ENCODE measurements at places on chromosomes 16 and 17.
A peak's percentile ranks its signal among the peaks of the same experiment; 100 is the strongest.

DNA sequence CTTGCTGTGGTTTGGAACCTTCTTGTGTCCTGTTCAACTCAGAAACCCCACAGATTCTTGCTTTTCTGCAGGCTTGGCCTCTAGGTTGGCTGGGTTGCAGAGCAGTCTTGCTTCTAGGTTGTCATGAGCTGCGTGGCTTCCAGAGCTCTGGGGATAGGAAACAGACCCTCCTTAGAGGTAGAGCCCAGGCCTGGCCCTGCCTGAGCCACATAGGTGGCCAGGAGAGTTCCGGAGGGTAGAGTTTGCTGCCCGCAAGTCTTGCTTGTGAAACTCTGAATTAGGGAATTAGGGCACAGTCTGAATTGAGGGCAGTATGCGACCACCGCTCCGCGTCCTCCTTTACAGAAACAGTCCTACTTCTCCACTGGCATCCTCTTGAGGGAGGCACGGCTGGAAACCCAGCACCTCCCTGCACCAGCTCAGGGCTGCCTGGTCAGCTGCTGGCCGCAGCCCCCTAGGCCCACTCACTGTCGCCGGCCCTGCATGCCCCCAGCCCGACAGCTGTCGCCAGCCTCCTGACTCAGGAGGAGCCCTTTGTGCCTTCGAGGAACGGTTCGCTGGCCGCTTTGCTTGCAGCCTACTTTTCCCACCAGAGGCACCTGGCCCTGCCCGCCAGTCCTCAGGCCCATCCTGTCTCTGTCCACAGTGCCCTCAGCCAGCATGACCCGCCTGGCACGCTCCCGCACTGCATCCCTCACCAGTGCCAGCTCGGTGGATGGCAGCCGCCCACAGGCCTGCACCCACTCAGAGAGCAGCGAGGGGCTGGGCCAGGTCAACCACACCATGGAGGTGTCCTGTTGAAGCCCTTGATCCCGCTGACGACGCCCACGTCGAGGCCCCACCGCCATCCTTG is 4.3 kb upstream of the SETD6 start:
- DNase-seq = no peak

- DNase-seq = no peak
These were observed 356.3 kb upstream of the TNRC6C start for GRCh38 chr17:77602062-77602746.

- DNase-seq = peak; percentile 49
These were observed 722 bp upstream of the TIMP2 start for GRCh38 chr17:78925662-78926555.

DNA sequence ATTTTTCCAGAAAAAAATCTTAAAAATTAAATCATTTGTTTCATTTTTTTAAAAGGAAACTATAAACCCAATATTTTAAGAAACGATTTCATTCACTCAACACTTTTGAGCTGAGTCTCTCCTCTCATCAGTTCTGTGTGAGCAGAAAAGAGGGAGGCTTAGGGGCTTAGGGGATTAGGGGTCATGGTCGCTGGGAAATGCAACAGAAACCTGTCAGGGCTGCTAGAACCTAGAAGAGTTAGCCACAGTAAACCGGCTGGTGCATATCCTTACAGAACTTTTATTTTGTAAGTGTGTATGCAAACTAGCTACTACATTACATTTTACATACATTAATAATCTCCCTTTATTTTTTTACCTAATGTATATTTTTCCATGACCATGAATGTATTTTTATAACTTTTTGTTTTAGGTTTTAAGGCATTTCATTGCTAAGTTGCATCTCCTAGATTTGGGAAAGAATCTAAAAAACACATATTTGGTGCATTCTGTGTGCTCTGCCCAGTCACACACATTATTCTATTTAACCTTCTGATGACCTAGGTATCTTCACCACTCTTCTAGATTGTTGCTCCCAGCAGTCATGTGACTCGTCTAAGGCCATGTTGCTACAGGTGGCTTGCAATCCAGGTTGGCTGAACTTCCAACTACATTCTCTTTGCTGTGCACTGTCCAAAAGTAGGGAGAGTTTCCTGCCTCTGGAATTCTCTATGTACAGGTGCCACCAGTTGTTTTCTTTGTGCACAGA is 24.4 kb downstream of the TBC1D3B start:
- no peak for DNase-seq

- no peak for DNase-seq
These were observed 20.3 kb downstream of the NF1 start for GRCh38 chr17:31114956-31115555.

DNA sequence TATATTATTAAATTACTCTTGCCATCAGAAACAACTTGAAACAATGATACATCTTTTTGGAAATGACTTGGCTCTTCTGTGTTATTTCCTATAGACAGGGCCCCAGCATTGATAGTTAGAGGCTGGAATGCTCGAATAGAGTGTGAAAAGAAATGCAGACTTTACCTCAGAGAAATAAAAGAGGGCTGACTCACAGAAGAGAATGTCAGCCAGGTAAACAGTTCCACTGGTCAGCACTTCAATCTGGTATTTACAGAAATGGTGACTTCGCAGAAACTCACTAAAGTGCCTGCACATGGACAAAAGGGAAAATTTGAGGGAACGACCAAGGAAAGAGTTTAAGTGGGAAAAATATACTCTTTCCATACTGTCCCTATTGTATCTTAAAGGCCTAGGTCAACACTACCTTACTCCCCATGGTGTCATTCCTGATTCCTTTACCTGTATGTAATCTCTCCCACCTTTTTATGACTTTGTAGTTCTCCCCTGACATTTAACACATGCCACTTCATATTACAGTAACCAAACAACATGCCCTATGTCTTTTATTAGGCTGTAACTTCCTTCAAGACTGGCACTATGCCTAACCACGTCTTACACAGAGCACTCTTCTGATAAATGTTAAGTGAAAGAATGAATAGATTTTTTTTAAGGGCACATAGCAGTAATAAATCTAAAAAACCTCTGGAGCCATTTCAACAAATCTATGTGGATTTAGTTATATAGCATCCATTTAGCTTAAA is 36.7 kb downstream of the AKAP10 start:
- no peak for DNase-seq

DNA sequence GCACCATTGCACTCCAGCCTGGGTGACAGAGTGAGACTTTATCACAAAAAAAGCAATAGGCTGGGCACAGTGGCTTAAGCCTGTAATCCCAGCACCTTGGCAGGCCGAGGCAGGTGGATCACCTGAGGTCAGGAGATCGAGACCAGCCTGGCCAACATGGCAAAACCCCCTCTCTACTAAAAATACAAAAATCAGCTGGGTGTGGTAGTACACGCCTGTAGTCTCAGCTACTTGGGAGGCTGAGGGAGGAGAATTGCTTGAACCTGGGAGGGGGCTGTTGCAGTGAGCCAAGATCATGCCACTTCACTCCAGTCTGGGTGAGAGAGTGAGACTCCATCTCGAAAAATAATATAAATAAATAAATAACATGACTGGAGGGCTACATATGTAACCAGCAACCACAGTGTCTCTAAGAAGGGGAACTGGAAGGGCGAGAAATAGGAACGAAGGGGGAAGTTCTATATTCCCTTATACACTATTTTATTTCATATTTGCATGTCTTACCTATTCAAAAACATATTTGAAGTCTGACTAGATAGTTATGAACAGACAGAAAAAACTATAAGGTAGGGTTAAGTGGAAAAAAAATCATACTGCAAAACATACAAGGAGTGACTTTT is 25.9 kb downstream of the MYH11 start:
- DNase-seq = no peak

DNA sequence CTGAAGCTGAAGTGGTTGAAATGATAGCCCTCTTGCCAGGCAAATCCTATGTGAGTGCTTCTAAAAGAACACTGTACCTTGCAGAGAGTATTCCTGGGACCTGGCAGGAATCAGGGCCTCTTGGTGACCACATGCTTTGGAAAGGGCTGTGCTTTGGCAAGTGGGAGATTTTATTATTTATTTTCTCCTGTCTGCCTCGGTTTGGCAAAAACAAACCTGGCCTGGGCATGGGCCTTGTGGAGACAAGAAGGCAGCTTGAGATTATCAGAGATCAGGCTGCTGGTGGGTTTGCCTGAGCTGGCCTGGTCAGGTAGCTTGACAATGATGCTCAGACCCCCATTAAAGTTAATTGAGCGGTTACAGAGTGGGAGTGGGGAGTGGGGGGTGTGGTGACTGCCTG is 24.6 kb downstream of the ABCC1 start:
- no peak for DNase-seq

DNA sequence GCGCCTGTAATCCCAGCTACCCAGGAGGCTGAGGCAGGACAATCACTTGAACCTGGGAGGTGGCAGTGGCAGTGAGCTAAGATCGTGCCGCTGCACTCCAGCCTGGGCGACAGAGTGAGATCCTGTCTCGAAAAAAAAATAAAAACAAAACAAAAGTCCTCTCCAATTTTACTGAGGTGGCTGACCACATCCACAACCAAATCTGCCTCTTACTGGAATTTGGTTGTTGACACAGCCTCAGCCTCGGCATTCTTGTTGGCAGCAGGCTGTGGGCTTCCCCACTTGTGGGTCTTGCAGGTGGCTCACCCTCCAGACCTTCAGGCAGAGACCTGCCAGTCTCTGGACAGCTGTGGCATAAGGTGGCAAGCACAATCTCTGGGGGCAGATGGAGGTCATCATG is 15.6 kb downstream of the B4GALNT2 start:
- no peak for DNase-seq

DNA sequence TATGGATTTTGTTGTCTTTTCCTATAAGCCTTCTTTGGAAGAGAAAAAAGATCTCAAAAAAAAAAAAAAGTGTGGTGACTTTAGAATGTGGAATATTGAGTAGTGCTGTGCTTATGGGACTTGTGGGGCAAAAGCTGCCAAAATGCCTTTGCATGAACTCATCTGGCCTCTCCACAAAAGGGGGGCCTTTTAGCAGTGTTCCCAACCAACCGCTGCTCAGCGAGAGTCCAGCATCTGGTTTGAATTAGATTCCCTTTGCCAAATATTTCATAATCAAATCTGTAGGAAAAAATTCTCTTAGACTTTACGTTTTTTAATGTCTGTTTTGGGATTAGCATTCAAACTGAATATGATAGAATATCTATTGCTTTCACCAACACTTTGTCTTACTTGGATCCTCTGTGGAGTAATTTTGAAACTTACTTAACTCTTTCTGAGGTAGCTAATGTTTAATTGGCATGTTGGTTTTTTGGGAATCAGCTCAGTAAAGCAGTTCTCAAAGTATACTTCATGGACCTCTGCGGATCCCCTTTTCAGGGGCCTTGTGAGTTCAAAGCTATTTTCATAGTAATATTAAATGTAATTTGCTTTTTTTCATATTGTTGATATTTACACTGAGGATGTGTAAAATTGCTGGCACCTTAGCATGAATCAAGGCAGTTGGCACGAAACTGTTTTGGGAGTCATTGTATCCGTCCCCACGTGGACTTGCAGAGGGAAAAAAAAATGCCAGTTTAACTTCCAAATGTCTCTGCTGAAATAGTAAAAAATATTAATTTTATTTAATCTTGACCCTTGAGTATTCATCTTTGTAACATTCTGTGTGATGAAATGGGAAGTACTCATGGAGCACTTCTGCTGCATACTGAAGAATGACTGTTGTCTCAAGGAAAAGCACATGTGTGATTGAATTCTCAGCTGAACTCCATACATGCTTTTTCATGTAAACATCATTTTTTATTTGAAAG is 34.7 kb upstream of the VPS4A start:
- DNase-seq = no peak

DNA sequence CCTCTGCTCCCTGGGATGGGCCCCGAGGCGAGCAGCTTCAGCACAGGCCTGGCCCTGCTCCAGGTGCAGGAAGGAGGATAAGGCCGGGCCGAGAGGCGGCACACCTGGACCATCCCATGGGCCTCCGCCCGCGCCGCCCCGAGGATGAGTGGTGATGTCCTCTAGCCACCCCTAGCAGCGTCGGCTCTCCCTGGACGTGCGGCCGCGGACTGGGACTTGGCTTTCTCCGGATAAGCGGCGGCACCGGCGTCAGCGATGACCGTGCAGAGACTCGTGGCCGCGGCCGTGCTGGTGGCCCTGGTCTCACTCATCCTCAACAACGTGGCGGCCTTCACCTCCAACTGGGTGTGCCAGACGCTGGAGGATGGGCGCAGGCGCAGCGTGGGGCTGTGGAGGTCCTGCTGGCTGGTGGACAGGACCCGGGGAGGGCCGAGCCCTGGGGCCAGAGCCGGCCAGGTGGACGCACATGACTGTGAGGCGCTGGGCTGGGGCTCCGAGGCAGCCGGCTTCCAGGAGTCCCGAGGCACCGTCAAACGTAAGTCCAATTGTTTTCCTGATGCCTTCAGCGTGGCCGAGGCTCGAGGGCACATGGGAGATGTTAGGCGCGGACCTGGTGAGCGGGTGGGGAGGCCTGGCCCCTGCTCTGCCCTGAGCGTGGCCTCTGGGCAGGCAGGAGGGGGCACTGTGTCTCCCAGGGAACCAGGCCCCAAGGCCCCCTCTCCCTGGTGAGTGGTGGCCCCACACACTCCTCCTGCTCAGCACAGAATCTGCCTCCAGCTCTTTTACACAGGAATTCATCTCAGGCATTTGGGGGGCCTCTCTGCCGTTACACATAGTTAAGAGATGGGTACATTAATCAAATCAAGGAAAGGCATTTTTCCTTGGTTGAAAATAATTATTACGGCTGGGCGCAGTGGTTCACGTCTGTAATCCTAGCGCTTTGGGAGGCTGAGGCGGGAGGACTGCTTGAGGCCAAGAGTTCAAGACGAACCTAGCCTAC is 855 bp downstream of the TMEM204 start:
- DNase-seq = no peak

GRCh38 chr17:13638855-13639458 is 37.2 kb upstream of the HS3ST3A1 start:
- no peak for DNase-seq

GRCh38 chr17:32871746-32872145 is 5.2 kb downstream of the MYO1D start:
- DNase-seq = no peak

GRCh38 chr16:2963723-2964474 is at the start of gene KREMEN2:
Gene KREMEN2 (plus strand): TSS chr16:2964275. CDS start chr16:2964521, 246 bp downstream.
- DNase-seq = no peak

GRCh38 chr17:55717898-55718735 is 4.5 kb downstream of the TMEM100 start:
- DNase-seq = peak; percentile 85

Measured in NCI-H774 (cell line).